Smooth muscle cell of the brain vasculature (primary cell): ENCODE measurements at places on chromosomes 12 and 14.

DNA sequence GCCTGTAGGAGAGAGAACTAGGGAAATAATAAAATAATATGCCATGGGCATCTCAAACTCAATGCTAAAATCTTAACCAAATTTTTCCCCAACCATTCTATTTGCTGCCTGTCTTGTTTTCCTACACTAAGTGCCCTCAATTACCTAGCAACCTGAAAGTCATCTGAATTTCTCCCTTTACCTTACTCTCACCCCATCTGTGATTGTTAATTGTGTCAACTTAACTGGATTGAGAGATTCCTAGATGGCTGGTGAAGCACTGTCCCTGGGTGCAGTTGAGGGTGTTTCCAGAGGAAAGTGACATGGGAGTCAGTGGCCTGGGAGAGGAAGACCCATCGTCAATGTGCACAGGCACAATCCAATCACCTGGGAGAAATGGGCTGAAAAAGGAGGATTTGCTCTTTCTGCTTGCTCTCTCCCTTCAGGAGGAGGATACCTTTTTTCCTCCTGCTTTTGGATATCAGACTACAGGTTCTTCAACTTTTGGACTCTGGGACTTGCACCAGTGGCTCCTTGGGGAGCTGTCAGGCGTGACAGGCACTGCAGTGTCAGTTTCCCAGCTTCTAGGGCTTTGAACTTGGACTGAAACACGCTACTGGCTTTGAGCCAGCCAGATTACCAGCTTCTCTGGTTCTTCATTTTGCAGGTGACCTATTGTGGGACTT is 100.1 kb downstream of the PPP1R12A start:
- no peak for DNase-seq

- DNase-seq = no peak
Measured at GRCh38 chr12:124007826-124008570, 35.0 kb downstream of the ZNF664 start.

- no peak for DNase-seq
Measured at GRCh38 chr12:76084863-76085519, 506 bp upstream of the NAP1L1 start.

GRCh38 chr12:78002878-78003277 is 172.2 kb downstream of the NAV3 start:
- no peak for DNase-seq

- no peak for DNase-seq
Measured at GRCh38 chr14:58718226-58719205, 80.8 kb downstream of the DACT1 start.

GRCh38 chr12:13784504-13784903 is 196.9 kb downstream of the GRIN2B start:
- DNase-seq = no peak

DNA sequence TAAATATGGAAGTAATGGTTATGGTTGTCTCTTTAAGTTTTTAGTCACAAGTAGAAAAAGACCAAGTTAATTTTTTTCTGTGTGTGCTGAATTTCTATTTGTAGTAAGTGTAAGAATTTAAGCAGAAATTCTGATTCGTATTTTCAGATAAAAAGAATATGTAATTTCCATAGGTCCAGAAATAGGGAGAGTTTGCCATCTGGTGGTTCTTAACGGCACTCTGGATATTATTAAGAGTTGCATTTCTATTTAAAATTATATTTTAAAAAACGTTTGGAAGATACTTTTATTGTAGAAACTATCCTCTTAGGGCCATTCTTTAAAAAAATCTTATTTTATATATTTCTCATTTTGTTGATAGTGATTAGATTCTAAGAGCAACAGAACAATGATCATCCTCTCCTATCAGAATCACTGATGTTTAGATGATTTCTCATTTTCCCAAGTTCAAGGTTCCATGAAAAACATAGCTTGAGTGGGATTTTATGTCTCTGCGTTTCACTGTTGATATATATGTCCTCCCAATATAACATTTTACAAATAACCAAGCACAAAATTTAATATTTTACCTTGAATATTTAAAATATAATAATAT is 88.3 kb downstream of the LRRK2 start:
- DNase-seq = no peak

DNA sequence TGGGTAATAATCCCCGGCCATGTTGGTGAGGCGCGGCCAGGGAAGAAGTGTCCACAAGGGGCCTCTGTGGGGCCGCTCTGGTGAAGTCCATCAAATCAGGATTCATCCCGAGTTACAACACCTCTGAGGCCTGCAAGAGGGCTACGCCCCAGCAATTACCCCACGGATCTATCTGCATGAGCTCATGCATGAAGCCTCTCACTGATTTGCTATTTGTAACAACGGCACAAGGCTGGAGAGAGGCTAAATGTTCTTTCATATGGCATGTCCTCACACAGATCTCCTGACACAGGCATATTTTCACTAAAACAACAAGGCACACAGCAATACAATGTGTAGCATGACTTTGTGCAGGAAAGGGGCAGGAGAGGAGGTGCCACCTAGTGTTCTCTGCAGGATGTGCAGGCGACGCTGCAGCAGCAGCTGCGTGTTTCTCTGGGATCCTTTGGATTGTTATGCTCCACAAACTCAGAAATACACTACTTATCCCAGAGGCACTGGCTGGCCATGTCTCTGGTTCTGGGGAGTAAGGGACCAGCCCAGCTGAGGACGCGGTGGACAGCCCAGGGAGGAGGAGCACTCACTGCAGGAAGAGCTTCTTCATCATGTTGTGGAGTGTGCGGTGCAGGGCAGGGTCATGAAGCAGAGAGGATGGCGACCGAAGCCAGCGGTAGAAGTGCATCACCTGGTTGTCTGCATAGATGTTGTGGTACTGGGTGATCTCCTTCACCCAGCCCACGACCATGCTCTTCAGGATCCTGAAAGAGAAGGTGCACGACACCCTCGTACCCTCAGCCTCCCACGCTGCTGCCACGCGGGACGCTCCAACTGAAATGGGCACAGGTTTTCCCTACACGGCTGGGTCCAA is 20.2 kb downstream of the P2RX2 start:
- DNase-seq = peak; percentile 23

DNA sequence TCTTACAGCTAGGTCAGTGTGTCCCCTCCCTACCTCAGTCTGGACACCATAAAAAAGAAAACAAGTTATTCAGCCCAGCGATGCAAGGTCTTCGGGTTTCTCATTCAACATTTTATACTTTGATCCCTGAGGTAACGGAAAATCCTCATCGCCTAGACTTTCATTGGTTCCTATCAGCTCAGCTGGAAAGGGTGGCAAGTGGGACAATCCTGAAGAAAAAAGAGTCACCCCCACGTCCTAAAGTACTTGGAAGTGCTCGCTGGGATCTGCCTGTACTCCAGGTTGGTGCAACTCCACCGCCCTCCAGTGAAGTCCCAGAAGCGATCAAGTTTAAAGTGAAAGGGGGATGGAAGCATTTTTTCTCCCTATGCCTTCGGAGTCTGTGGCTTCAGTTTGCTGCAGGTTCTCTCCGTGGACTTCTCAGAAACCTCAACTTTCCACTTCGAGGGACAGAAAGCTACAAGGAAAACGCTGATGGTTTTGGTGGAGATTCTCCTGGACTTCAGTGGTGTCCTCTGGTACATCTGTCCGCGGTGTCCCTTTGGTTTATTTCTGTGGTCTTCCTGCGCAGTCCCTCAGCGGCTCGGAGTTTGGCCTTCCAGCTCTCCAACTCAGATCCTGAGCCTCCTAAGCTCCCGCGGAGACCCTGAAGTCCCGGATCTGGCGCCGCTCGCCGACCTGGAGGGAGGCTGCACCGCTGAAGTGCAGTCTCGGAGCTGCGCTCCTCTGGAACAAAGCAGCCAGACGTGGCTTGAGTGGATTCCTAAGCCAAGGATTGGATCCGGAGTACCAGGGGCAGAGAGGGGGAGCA is 1.8 kb upstream of the LRFN5 start:
- peak; percentile 64 for DNase-seq

- no peak for DNase-seq
Measured at GRCh38 chr14:68174446-68174845, 354.9 kb downstream of the RAD51B start.

DNA sequence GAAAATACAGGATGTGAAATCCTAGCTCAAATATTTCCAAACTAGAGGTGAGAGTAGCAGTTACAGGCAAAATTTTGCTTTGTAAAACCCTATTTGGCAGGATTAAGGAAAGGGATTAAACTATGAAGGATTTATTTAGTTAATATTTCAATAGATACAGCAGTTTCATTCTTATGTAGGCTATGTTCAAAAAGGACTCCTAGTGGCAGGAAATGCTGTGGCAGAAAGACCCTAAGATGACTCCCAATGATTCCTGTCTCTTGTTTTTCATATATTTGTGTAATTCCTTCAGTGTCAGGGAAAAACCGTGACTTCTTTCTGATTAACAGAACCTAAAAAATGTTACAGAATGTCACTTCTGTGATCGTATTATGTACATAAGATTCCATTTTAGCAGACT is 299.5 kb upstream of the RPL10L start:
- DNase-seq = no peak

GRCh38 chr14:55847766-55848165 is 267.8 kb downstream of the KTN1 start:
- no peak for DNase-seq

- no peak for DNase-seq
Measured at GRCh38 chr12:40164034-40164433, 58.2 kb upstream of the SLC2A13 start.

- no peak for DNase-seq
Measured at GRCh38 chr14:61150851-61151250, 130.3 kb downstream of the TMEM30B start.

DNA sequence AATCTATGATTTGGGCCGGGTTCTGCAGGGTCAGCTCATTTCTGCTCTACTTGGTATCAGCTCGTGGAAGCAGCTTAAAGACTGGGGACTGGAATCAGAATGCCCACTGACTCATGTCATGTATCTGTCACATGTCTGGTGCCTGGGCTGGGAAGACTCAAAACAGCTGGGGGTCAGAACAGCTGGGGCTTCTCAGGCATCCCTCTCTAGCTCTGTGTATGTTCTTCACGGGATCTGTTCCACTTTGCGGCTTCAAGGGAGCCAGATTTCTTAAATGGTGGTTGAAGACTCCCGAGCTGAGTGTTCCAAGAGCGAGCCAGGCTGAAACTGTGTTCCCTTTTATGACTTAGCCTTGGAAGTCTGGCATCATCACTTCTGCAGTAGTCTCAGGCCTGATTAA is 11.9 kb downstream of the AEBP2 start:
- DNase-seq = no peak

DNA sequence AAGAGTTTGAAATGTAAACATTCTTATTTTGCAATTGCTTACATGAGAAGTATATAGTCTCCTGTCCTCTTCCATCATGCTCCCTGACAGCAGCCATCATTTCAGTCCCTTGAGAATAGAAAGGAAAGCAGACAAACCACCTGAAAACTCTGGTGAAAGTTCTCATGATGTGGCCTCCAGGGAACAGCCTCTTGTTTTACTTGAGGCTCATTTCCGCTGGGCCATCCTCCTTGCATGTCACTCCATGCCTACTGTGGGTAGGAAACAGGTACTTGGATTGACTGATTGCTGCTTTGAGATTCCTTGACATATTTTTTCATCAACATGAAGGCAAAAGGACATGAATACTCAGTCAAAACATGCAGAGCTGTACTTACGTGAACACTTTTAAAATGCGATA is 6.0 kb downstream of the SYT1 start:
- no peak for DNase-seq

- no peak for DNase-seq
Measured at GRCh38 chr12:124809878-124810277, 53.8 kb downstream of the SCARB1 start.

GRCh38 chr14:100644784-100645183 is 57.6 kb upstream of the BEGAIN start:
- DNase-seq = no peak

DNA sequence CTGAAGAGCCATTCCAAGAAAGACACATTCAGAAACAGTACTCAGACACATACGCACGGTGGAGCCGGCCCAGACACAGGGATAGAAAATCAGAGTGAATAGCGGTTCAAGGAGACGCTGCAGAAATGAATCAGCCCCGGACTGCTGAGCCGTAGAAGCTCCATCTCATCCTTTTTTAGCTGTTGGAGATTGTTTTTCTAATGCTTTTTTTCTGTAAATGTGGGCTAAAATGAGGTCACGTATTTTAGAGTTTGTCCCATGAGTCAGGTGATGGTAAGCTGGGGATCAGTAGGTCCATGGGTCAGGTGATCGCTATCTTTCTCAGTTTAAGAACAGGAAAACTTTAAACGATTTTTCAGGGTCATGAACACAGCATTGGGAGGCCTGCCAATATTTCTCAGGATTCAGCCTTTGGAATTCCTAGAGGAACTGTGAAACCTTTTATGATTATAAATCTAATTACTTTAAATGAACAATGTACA is 202.4 kb downstream of the ITPR2 start:
- DNase-seq = peak; percentile 31

DNA sequence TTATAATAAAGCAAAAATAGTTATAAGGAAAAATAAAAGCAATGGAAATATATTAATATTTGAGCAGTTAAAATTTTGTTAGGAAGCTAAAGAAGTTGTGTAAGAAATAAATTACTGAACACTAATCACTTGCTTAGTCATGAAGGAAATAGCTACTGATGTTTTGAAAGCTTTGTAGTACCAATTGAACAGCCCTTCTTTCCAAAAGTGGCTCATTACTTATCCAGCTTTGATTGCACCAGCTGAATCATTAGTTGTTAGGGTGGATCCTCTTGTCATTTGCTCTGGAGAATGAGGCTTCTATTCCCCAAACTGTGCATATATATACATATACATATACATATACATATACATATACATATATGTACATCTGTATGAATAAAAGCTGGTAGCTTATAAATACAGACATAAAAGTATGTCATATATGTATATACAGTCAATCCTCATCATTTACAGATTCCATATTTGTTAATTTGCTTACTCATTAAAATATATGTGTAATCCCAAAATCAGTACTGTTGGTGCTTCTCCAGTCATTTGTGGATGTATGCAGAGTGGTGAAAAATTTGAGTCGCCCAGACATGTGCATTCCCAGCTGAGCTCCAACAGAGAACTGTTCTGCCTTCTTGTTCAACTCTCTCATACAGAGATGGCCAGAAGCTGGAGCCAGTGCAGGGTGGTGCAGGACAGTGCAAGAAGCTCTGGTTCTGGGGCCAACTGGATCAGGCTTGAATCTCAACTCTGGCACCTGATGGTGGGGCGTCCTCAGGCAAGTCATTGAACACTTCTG is 214.1 kb downstream of the RPAP3 start:
- DNase-seq = no peak

GRCh38 chr14:76977793-76978720 is 50.5 kb downstream of the IRF2BPL start:
- DNase-seq = no peak

- DNase-seq = no peak
Measured at GRCh38 chr14:55374771-55375170, 36.9 kb downstream of the ATG14 start.

DNA sequence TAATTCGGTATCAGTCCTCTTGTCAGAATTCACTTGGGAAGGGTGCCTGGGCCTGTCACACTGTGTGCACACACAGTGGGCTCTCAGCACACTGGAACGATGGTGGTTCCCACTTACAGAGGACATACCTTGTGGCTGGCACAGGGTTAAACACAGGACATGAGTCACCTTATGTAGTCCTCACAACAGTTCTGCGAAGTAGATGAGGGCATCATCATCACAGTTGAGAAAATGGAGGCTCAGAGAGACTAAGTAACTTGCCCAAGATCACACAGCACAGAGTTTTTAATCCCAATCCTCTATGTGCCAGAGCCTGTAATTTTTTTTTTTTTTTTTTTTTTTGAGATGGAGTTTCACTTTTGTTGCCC is 90.7 kb downstream of the NINJ2 start:
- no peak for DNase-seq
